SJSA1 (cell line): ENCODE measurements at places on chromosomes 11 and 22. TPM values are rescaled to one million over a fixed set of nuclear protein-coding genes. Genes with fewer than 3 reads are reported as not detected.

DNA sequence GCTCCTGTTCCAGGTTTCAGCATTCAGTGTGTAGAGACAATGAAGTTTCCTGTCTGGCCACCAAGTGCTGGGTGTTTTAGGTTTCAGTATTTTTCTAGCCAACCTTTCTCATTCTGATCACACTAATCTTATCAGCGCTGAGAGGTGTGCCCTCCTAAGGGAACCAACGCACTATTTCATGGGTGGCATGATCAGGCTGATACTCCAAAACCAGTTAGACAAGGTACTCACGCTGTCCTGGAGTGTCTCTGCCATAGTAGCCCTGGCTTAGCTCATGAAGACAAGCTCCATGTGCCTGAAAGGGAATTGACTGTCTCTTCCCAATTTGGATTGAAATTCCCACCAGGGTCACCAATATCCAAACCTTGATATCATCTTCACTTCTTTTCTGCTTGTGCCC, 8.0 kb upstream of the RAB38 start:
- DNase-seq, result no peak
- no peaks in the 10 kb centered on the region for H3K4me1 ChIP-seq
- H3K36me3 ChIP-seq, result no peaks in the 10 kb centered on the region
- H3K27ac ChIP-seq, result no peak overlapping the region
- H3K4me3 ChIP-seq, result no peak overlapping the region
- H3K27me3 ChIP-seq, result no peaks in the 10 kb centered on the region

The CRYBB3 gene
- not detected in 2 replicates for total RNA-seq

DNA sequence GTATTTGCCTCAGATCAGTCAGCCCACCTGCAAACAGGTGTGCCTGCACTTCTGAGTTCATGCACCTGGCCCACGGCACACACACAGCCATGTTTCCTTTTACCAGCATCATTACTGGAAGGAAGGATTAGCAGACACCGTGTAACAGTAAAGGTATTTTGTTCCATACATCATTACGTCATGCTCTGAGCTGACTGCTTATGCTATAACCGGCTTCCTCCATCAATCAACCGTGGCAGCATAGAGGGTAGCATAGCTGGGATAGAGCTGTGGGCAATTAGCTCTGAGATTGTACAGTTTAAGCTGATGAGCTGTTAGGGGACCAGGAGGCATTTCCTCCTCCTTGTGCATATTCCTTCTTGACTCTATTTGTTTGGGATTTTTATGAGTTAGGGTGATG, 102.4 kb downstream of the ME3 start:
- no peak overlapping the region for H3K4me3 ChIP-seq
- H3K4me1 ChIP-seq, result peaks cover 4% of the 10 kb centered on the region
- DNase-seq, result no peak
- no peaks in the 10 kb centered on the region for H3K36me3 ChIP-seq
- H3K27me3 ChIP-seq, result no peaks in the 10 kb centered on the region

The SYCE3 gene
- not detected in 2 replicates for total RNA-seq

DNA sequence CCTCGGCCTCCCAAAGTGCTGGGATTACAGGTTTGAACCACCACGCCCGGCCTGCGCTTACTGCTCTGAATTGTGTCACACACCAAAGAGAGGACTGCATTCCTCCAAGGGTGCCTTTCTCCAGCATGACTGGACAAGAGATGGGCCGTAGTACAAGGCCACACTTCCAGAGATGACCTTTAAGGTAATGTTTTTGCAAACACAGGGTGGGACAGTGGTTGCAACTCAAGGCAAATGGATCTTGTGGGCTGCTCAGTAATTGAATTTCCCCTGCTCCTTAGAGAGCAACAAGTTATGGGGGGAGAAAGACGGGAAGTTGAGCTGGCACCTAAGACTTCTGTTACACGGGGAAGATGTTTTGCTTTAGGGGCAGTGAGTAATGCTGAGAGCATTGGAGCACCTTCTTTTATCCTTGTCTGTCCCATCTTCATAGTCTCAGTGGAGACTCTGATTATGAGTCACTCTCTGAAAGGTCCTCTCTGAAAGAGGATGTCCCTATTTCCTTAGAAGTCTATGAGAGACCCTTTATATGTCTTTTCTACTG, 66.3 kb downstream of the C11orf91 start:
- no peaks in the 10 kb centered on the region for H3K36me3 ChIP-seq
- H3K27ac ChIP-seq, result peak overlapping the region; percentile 40
- DNase-seq, result peak; percentile 73
- H3K4me1 ChIP-seq, result peaks cover 23% of the 10 kb centered on the region

GRCh38 chr11:80838153-80838552, 1397.3 kb upstream of the TENM4 start:
- no peaks in the 10 kb centered on the region for H3K27me3 ChIP-seq
- no peak overlapping the region for H3K27ac ChIP-seq
- DNase-seq, result no peak
- no peaks in the 10 kb centered on the region for H3K36me3 ChIP-seq

DNA sequence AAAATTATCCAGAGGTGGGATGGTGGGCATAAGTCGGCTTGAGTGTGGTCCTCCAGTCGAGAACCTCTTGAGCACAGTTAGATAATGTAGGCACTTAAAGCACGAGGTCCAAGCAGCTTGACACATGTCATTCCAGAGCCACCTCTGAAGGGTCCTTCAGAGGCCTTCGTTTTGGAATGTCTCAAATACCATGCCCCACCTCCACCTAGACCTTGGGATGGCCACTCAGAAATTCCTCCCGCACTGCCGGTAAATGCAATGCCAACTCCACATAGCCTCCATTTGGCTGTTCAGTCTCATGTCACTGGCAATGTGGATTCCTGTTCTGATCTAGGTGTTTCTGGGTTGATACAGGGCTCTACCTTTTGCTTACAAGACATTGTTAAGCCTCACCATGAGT, 43.9 kb downstream of the BDNF start:
- no peaks in the 10 kb centered on the region for H3K27me3 ChIP-seq
- peaks cover 27% of the 10 kb centered on the region for H3K36me3 ChIP-seq
- H3K4me1 ChIP-seq, result no peaks in the 10 kb centered on the region
- no peak overlapping the region for H3K27ac ChIP-seq
- DNase-seq, result no peak

The EHD1 gene
- total RNA-seq, result 75.2 and 85.7 TPM in 2 replicates

GRCh38 chr11:15186146-15186545, 71.4 kb downstream of the INSC start:
- no peaks in the 10 kb centered on the region for H3K4me1 ChIP-seq
- DNase-seq, result no peak
- H3K27me3 ChIP-seq, result peaks cover 16% of the 10 kb centered on the region
- no peaks in the 10 kb centered on the region for H3K36me3 ChIP-seq
- H3K27ac ChIP-seq, result no peak overlapping the region

The OR10A2 gene
- total RNA-seq, result not detected in 2 replicates

- peaks cover 5% of the 10 kb centered on the region; the same call in 1 of the 2 replicates for H3K4me1 ChIP-seq
- H3K4me3 ChIP-seq, result no peak overlapping the region
- DNase-seq, result no peak
- no peaks in the 10 kb centered on the region for H3K27me3 ChIP-seq
- H3K27ac ChIP-seq, result no peak overlapping the region
- no peaks in the 10 kb centered on the region for H3K36me3 ChIP-seq
Measured at GRCh38 chr22:20241579-20242392, 26.3 kb downstream of the RTN4R start.

The FIBIN gene
- total RNA-seq, result 2.6 and 4.9 TPM in 2 replicates

DNA sequence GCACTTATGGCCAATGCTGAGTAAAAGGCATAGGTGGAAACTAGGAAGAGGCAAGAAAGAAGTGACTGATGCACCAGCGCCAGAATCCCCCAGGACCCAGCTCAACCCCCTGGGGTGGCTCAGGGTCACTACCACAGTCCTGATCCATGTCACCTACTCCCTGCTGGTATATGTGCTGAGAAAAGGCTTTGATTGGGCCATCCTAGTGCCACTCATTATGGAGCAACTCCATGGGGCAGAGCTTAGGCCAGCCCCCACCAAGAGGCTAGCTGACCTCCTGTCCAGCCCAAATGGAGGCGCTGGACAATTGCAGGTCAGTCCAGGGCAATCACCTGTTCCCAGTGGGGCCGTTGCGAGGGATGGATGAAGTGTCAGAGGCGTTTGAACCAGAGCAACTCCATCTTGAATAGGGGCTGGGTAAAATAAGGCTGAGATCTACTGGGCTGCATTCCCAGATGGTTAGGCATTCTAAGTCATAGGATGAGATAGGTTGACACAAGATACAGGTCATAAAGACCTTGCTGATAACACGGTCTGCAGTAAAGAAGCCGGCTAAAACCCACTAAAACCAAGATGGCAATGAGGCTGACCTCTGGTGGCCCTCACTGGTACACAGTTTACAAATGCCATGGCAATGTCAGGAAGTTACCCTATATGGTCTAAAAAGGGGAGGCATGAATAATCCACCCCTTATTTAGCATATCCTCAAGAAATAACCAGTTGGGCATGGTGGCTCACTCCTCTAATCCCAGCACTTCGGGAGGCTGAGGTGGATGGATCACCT, 20.6 kb upstream of the DAGLA start:
- no peaks in the 10 kb centered on the region; the same call in 1 of the 2 replicates for H3K4me1 ChIP-seq
- no peak for DNase-seq
- H3K27ac ChIP-seq, result no peak overlapping the region
- peaks cover 10% of the 10 kb centered on the region for H3K27me3 ChIP-seq
- H3K36me3 ChIP-seq, result no peaks in the 10 kb centered on the region
- no peak overlapping the region for H3K4me3 ChIP-seq

The PGA5 gene
- not detected in 2 replicates for total RNA-seq

DNA sequence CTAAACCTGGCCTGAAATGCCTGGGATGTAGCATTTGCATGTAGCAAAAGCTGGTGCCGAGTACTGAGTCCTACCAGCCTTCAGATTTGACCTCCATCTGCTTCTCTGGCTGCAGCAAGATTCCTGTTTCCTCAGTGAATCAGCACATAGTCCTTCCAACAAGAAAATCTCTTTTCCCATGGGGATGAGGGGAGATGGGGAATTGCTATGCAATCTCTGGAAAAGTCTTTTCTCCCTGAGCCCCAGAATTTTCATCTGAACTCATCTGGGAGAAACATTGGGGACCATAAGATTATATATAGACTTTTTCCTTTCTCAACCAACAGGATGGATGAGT, 32.0 kb upstream of the YWHAH start:
- no peak overlapping the region for H3K4me3 ChIP-seq
- H3K27me3 ChIP-seq, result no peaks in the 10 kb centered on the region
- no peaks in the 10 kb centered on the region for H3K4me1 ChIP-seq
- H3K36me3 ChIP-seq, result peaks cover 4% of the 10 kb centered on the region; the same call in 1 of the 2 replicates
- DNase-seq, result no peak

The MUC15 gene
- not detected in 2 replicates for total RNA-seq

The SULT4A1 gene
- not detected in 2 replicates for total RNA-seq

DNA sequence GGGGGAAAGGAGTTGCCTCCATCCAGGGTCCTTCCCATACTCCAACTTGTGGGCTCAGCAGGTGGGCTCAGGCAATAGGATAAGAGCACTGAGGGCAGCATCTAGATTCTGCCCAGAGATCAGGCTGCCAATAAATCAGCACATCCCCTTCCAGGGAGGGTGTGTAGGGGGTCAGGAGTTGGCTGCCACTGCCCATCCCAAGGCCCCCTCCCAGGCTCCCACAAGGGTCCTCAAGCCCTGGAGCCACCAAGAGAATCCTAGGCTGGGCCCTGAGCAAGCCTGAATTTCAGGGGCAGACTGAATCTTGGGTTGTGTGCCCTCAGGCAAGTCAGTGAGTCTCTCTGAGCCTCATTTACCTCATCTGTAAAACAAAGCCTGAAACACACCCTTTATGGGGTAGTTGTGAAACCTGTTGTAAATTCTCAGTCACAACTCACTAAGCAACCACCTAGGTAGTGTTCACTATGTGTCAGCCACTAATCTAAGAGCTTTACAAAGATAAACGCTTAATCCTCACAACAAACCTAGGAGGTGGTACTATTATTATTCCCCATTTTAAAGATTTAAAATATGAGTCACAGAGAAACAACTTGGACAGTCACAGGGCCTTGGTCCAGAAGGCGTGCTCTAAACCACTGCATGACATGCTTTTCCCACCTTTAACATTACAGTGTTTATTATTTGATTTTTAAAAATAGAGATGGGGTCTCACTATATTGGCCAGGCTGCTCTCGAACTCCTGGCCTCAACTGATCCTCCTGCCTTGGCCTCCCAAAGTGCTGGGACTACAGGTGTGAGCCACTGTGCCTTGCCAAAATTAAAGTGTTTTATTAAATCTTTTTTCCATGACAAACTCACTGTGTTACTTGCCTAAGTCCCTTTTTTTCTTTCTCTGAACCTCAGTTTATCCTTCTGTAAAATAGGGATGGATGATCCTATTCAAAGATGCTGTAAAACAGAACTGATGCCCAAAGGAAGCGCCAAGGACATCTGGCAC, 36.2 kb downstream of the LMO1 start:
- H3K4me1 ChIP-seq, result no peaks in the 10 kb centered on the region
- H3K36me3 ChIP-seq, result no peaks in the 10 kb centered on the region
- H3K27ac ChIP-seq, result no peak overlapping the region
- no peak overlapping the region for H3K4me3 ChIP-seq

The CD44 gene
- total RNA-seq, result 102 and 121 TPM in 2 replicates
